ENCODE measurements at places on chromosomes 16 and 17.

DNA sequence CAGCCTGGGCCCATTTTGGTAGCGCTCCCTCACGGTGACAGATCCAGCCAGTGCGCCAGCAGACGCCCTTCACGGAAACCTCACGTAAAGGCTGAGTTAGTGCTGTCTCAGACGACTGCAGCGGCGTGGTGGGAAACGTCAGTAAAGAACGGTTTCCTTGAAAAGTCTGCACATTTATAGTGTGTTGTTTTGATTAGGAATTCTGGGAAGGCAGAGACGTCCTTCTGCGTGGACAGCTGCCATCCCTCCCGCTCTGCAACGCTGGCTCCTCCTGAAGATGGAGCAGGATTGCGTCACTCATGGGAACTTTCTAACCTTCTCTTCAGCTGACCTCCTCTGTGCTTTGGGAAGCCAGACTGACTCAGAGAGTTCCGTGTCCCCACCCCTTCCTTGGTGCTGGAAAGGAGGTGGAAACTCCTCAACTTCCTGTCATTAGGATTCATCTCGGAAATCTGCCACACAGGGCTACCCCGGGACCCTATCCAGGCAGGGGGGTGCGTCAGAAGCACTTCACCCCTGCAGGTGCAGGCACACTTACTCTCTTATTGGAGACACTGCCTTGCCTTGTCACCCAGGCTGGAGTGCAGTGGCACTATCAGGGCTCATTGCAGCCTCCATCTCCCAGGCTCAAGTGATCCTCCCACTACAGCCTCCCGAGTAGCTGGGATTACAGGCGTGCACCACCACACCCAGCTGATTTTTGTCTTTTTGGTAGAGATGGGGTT is 24.3 kb upstream of the CRISPLD2 start:
- DNase-seq: no peak

- no peak for DNase-seq
Measured at GRCh38 chr17:72287586-72287985, 166.8 kb downstream of the SOX9 start.

DNA sequence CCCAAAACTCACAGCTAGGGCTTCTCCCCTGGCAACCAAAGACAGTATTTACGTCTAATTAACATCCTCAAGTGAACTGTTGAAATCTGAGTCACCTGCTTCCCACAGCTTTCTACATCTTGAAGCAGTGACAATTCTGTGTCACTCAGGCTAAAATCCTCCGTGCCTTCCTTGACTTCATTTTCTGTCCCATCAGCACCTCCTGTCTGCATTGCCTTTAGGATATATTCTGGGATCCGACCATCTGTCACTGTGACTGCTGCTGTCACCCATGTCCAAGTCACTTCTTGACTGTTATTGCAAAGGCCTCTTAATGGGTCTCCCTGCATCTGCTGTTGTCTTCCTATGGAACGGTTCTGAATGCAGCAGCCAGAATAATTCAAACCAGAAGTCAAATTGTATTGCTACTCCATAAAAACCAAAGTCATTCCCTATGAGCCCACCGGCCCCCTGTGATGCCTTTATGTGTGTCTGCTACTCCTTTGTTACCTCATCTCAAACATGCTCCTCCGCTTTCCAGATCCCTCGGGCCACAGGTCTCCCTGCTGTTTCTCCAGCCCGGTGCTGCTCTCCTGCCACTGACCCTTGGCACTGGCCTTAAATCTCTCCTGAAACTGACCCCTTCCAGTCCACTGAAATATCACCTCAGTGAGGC is 56.9 kb downstream of the WWP2 start:
- no peak for DNase-seq

DNA sequence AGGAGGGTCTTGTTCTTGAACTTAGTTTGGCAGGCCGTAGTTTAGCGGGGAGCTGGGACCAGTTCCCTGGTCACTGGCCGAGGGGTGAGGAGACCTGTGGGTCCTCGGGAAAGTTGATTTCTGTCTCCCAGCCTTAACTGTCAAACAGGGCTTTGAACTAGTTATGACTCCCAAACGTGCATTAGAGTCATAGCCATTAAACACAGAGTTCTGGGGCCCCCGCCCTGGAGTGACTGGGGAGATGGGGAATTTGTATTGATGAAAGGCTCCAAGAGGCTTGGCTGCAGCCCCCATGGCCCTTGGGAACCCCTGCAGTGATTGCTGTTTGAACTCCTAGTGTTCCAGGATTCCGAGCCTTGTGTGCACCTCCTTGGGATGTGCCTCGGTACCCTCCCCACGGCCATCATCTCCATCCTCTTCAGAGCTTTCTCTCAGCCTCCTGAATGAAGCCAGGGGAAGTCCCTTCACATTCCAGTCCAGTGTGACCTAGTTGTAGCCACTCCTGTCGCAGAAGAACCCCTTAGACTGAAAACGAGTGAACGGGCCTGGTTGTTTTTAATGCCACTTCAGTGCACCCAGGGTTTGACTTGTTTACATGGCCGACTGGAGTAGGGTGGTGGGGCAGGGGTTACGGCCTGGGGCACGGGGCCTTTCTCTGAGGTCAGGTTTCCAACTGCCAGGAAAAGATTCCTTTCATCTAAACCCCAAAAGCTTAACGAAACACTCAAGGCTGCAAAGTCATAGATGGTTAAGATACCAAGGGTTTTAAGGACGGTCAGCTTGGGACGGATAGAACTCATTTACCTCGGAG is 1.4 kb downstream of the MPRIP start:
- no peak for DNase-seq

GRCh38 chr16:49085686-49086085 is 196.0 kb downstream of the CBLN1 start:
- DNase-seq: no peak

DNA sequence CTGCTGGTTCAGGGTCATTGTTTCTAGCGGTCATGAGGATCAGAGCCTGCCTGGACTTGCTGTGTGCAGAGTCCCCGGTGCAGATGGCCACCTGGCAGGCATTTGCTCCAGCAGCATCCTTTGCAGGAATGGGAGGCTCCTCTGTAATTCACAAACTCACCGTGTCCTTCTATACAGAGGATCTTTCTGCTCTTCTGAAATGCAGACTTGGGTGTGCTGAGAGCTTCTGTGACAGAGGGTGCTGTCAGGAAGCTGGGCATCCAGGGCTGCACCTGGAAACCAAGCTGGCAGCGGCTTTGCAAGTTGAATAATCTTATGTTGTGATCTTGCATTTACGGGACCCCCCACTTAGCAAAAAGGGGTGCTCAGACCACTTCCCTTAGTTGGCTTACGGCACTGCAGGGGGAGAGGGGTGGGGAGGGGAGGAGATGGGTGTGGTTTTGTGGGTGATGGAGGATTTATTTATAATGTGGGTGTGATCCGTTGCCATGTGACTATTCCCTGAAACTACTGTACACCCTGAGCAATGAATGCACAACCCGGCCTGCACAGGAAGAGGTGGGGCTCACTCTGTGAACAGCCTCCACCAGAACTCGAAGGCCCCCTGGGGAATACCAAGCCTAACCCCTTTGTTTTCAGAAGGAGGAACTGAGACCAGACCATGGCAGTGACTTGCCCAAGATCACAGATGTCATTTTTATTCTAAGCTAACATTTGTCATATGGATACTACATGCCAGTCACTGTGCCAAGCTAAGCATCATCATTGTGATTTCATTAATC is 178.3 kb downstream of the PRKCB start:
- no peak for DNase-seq

DNA sequence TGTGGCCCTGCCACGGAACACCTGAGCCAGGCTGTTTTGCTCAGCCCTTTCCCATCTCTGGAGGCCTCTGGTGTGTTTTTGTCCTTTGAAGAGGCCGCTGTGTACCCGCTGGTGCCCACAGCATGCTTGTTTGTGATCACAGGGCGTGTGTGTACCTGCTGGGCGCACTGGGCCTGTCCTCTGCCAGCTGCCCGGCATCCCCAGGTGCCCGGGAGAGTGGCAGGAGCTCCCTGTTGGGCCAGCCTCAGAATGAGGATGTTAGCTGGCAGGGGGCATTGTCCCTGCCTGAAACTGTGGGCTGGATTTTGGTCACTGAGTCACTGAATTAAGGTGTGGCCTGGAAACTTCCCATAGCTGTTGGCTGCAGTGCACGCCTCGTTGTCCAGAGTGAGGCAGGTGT is 31.1 kb downstream of the BAIAP2 start:
- DNase-seq: no peak

- no peak for DNase-seq
Measured at GRCh38 chr16:8634991-8635736, 13.7 kb downstream of the METTL22 start.

GRCh38 chr17:43634591-43635125 is 27.1 kb downstream of the MEOX1 start:
- DNase-seq: no peak

DNA sequence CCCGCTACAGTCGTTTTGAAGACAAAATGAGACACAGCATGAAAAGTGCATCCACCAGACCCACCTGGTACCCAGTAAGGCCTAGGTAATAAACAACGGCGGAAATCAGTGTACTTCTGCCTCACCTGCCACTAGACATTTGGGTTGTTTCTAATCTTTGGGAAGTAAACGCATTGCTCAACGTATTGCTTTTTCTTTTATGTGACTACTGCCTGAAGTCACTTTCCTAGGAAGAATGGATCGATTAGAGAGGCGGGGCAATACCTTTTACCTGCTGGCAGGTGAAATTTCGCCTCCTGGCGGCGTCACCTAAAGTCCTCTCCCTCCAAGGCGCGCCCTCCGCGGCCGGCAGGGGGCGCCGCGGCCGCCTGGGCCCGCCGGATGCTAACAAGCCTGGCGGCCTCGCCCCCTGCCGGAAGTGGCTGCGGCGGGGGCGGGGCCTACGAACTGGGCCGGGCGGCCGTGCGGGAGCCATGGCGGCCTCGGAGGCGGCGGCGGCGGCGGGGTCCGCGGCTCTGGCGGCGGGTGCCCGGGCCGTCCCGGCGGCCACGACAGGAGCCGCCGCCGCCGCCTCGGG is at the start of gene ATMIN:
TSS of gene ATMIN (plus strand) at position 445 of the 577 bp plus-strand sequence. CDS start at position 474, 29 bp downstream.
- DNase-seq: no peak

GRCh38 chr17:4064366-4064765 is 78.5 kb downstream of the ZZEF1 start:
- DNase-seq: no peak

GRCh38 chr17:21039839-21040575 is 2.8 kb downstream of the USP22 start:
- no peak for DNase-seq

GRCh38 chr16:73713251-73713650 is 583.4 kb upstream of the PSMD7 start:
- DNase-seq: no peak

GRCh38 chr17:79777894-79778503 is at the start of gene CBX2:
Gene CBX2 (plus strand): TSS chr17:79778148. CDS start chr17:79778236, 88 bp downstream.
- DNase-seq: no peak

DNA sequence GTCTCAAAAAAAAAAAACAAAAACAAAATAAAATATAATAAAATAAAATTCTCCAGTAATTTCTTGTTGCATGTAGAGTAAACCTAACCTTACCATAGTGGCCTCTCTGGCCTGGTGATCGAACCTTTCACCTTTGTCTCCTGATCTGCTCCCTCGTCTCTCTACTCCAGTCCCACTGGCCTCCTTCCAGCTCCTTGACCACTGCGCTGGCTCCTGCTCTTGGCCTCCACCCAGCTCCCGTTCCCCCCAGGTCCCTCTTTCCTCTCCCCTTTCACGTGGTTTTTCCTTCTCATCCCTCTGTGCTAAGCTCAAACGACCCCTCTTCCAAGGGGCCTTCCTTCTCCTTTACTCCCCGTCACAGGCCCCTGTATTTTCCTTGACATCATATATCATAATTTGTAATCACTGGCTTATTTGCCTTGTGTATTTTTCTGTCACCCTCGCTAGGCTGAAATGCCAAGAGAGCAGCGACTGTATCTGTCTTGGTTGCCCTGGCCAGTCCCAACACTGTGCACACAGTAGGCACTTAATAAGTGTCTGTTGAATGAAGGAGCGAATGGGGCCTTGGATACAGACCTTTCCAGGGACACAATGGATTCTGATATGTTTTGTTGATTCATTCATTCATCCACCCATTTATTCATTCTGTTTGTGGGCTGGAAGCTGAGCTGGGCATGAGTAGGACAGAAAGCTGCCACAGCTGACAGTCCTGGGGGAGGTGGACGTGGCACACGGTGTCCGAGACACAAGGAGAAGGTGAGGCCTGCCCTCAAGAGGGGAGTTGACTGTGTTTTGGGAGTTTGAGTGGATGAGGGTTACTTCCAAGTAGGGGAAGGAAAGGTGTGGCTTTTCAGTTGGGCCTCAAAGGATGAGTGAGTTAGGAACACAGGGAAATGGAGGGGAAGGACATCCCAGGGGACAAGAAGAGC is 5.8 kb upstream of the SCN4A start:
- no peak for DNase-seq

GRCh38 chr17:12982224-12982623 is 35.6 kb downstream of the ELAC2 start:
- no peak for DNase-seq

- DNase-seq: no peak
Measured at GRCh38 chr17:49381033-49381432, 19.0 kb upstream of the ZNF652 start.

GRCh38 chr17:27633312-27634025 is 2.5 kb downstream of the LGALS9 start:
- DNase-seq: no peak

DNA sequence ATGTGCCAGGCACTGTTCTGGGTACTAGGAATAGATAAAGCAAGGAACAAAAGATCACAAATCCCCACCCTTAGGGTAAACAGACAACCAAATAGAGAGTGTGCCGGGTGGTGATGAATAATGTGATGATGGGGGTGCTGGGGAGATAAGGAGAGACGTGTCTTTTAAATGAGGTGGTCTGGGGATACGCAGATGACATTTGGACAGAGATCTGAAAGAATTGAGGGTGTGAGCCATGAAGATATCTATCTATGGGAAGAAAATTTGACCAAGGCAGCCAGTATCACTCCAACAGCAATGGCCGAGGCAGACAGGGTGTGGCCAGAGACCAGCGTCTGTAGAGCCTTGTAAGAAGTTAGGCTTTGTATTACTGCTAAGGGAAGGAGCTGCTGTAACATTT is 165.3 kb downstream of the MRTFB start:
- no peak for DNase-seq

GRCh38 chr17:56679115-56679776 is 85.7 kb downstream of the NOG start:
- DNase-seq: no peak

- DNase-seq: no peak
Measured at GRCh38 chr16:10180771-10181163, 1.5 kb downstream of the GRIN2A start.

DNA sequence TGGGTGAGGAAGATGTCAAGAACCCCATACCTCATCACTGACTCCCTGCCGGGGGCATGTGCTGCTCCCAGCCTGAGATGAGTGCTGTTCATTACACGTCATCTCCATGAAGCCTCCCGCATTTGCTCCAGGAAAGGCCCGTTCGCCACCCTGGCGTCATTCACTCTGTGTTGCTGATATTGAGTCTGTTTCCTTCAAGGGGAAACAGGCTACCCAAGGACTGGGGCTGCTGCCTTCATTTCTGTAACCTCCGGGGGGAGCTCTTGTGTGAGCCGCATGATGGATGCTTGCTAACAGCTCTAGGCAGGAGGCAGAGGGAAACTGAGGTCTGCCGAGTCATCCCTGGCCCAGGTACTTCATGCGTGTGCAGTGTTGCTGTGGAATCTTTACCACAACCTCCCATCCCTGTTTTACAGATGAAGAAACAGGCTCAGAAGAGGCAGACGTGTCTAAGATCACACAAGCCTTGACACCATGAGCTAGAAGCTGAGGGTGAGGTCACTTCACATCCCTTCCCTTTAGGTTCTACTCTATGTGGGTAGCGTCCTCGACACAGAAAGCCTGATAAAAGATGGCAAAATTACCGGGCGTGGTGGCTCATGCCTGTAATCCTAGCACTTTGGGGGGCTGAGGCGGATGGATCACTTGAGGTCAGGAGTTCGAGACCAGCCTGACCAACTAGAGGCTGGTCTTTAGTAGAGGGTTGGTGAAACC is 3.5 kb upstream of the ARMC5 start:
- DNase-seq: no peak

Data from HS-5 (cell line).